ENCODE measurements at places on chromosomes 5 and 9.

- DNase-seq: no peak
Measured at GRCh38 chr9:115629879-115630840, 512.2 kb upstream of the TNC start.

DNA sequence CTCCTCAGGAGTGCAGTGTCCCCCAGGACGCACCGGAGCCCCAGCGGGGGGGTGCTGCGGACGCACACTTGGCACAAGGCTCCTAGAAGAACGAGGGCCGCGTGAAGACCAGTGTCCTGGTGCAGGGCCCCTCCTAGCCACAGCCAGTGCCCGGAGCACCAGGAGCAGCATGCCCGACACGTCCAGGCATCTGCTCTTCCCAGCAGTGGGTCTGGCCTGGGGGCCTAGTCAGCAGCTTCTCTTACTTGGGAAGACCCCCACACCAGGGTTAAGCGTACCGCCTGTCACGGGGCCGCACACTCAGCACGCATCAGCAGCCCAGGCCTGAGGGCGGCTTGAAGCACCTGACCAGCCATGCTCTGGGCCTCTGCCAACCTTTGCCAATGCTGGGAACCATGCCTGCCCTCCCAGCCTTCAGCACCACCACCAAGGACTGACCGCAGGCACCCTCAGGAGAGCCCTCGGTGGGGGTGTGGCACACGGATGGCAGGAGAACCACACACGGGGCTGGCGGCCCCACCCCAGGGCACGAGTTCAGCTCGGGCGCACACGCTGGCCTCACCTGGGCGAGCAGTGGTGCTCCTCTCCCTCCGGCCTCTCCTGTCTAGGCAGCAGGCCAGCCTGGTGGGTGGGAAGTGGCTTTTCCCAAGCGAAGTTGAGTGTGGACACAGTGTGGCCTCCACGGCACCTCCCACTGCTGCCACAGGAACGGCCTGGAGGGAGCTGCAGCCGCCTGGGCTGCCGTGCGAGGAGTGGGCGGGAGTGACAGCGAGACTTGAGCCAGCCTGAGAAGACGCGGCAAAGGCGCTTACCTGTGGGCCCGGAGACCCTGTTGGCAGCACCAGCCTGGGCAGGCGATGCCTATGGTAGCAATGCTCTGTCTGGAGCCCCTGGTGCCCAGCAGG, 12.0 kb upstream of the AJM1 start:
- no peak for DNase-seq

DNA sequence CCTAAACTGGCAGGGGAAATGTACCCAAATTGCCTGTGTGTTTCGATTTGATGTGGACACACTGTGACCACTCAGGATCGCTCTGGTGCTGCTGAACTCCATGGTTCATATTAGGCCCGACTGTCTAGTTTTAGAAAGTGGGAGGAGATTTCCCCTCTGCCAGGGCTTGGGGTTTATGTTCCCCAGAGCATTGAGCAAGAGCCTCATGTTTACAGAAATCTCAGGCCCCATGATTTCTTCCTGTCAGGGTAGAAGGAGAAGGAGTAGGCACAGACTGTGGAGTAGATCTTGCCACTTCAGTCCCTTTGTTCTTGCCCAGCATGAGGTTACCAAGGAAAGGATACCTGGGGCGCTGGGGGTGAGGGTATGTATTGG, 40.8 kb upstream of the GLRX start:
- peak; percentile 28 for DNase-seq

DNA sequence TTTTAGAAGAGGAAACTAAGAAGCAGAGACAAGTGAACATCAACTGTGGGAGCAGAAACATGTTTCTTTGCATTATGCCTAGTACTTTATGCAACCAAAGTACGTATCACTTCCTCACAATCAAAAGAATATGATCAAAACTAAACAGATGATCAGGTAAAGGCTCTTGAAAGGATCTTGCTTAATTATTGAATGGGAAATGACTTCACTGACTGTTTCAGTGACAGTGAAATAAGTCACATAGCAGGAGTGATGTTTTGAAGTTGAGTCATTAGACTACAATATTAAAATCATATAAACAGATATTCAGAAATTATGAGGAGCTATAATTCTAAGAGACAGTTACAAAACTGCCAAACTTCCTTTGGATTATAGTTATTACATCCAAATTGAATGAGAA, 527.3 kb downstream of the MTRR start:
- no peak for DNase-seq

DNA sequence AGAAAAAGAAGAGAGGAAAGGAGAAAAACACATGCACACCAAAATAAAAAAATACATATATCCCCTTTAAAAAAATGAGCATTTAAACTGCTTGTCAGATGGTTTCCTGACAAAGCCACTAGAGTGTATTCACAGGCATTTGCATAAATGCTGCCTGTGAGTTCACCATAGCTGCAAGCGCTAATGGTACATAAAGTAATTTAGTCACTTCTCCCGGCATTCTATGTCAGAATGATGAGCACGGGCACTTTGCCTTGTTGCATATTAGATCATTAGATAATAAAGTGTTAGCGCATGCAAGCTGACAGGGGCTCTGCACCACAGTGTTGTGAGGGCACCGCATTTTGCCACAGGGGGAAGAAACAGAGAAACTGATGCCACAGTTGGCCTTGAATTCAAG, 280.6 kb downstream of the EBF1 start:
- no peak for DNase-seq

DNA sequence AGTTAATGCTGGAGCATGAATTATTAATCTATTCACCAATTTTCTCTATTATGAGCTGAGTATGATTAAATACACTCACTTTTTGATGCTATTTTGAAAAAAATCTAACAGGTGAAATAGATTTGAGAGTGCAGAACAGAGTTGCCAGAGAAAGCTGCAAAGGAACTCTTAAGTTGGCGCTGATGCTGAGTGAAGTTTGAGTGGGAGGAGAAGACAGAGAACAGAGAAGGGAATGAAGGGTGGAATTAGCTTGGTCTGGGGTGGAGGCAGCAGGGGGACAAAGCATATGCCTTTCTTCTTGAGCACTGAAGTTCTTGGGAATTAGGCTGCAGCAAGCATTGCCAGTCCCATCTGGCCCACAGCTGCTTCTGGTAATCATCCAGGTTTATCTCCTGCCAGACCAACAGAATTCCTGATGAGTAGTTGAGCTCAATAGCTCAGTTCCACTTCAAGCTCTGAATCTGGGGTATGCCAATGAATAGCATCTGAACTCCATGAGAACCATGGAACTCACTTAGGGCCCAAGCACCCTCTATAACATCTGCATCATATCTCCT, 290.1 kb downstream of the HINT1 start:
- DNase-seq: no peak

DNA sequence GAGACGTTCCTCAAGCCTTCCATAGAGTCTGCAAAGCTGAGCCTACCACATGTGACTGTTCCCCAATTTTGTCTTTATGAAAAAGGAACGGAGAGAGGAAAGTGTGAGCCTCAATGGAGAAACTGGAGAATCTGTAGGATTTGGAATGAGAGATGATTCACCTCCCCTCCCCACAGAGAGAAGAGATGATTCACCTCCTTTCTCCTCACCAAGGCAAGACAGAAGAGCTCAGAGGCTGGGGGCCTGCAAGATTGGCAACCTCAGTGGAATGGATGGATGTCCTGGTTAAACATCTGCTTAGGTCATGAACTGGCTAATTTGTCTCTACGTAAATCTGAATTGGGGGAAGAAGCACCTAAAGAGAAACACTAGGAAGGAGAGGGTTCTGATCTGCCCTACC, 17.0 kb upstream of the MOCS2 start:
- no peak for DNase-seq

DNA sequence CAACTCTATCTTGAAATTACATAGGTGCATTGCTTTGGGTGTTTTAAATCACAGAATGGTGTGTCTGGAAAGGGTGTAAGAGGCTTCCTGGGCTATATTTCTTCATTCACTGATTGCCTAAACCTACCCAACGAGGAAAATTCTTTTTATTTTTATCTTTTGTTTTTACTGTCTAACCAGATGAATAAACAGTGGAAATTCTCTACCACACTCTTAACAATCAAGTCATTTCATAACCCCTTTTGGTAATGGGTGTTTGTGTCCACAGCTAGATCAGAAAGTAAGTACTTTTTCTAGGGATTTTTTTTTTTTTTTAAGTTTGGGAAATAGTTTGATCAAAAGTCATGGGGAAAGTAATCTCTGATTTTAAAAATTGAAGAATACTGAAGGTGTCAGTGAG, 27.6 kb upstream of the C5orf47 start:
- no peak for DNase-seq

DNA sequence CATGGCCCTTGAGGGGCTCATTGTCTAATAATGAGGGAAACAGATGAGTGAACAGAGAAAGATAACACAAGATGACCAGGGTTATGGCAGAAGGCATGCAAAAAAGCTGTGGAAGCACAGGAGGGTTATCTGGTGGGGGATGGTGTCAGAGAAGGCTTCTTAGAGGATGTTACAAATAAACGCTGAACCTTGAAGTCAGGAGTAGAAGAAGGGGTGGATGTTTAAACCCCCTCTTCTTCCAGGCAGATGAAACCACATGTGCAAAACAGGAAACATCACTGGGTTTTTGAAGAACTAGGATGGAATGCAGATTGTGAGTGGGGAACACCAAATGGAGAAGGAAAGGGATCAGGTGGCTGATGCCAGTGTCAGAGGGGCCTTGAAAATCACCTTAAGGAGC, 41.8 kb upstream of the NR5A1 start:
- no peak for DNase-seq

- DNase-seq: peak; percentile 47
Measured at GRCh38 chr5:61467766-61468482, 135.9 kb downstream of the ZSWIM6 start.

GRCh38 chr5:29005386-29005785, 1967.0 kb upstream of the CDH9 start:
- no peak for DNase-seq

- no peak for DNase-seq
Measured at GRCh38 chr5:147369742-147370374, 135.0 kb downstream of the STK32A start.

GRCh38 chr5:145629047-145629446, 206.1 kb downstream of the PRELID2 start:
- DNase-seq: no peak

DNA sequence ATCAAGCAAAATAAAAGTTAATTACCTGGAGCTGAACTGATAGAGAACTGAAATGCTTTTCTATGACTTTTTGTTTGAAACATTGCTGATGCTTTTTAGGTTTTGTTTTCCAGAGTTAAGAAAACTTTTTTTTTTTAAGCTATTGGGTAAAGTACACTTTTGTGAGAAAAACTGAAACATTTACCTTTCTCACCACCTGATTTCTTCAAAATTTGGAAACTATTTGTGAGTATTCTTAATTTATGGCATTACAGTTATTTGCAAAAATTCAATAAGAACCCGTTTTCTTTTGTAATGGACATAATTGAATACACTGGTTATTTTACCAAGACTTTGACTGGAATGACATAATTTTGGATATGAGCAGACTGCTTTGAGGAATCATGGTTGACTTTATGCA, 6.6 kb downstream of the C9orf153 start:
- no peak for DNase-seq

DNA sequence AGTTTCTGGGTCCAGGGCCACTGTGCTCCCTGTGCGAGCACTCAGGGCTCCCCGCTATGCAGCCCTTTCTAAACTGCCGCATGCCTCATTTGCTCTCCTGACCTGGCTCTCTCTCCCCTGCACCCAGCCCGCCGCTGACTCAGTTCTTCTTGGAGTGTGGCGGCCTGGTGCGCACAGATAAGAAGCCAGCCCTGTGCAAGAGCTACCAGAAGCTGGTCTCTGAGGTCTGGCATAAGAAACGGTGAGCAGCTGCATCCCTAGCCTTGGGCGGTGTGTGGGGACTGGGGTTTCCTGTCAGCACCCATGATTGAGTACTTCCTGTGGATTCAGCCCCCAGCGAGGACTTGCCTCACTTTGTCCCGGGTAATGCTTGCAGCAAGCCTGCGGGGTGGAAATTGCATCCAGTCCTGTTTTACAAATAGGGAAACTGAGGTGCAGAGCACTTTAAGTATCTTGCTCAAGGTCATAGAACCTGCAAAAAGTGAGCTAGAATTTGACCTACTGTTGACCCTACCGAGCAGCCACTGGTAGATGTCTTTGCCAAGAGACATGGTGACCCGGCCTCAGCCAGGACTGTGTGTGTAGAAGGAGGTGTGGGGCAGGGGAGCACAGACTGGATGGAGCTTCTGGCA, 27.9 kb downstream of the USP20 start:
- DNase-seq: no peak

DNA sequence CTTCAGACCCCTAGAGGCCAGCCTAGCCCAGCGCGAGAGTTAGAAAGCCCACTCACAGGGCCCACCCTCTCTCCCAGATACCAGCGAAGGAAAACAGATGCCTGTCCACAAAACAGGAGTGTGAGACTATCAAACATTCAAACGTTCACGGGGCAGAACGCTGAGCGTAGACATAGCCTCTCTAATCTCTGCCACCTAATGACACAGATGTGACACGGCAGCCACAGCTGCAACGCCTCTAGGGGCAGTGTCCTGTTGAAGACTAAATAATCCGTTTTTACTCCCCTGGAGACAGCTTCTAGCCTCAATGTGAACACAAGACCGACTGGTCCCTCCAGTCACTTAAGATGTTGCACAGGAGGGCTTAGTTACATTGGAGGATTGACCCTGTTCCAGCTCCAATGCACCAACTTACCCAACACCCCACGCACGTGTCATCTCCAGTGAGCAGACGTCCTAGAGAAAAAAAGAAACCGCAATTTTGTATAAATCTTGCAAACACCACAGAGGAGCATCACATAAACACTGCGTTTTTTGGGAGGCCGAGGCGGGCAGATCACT, 14.3 kb downstream of the DIPK1B start:
- DNase-seq: no peak

DNA sequence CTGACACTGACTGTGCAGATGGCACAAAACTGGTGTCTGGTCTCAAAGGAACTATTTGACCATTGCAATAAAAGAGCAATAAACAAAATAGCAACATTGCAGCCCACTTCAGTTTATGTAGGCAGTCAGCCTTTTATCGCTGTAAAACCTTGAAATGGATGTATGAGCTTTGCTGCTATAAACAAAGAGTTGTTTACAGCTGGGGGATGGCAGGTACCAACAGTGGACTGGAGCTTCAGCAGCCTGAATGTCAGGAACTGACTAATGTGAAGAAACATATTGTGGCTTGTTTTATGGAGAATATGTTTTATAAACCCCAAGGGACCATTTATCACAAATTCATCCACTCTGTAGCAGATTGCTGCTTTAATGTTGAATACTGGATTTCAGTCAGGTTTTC, 78.0 kb downstream of the PTPRD start:
- DNase-seq: no peak

- no peak for DNase-seq
Measured at GRCh38 chr5:133426264-133426663, 186.1 kb downstream of the FSTL4 start.

- DNase-seq: no peak
Measured at GRCh38 chr9:4550777-4551484, 60.7 kb downstream of the SLC1A1 start.

GRCh38 chr5:4646715-4647375, 493.3 kb upstream of the ADAMTS16 start:
- no peak for DNase-seq
